ENCODE measurements at places on chromosomes 5 and 9.

DNA sequence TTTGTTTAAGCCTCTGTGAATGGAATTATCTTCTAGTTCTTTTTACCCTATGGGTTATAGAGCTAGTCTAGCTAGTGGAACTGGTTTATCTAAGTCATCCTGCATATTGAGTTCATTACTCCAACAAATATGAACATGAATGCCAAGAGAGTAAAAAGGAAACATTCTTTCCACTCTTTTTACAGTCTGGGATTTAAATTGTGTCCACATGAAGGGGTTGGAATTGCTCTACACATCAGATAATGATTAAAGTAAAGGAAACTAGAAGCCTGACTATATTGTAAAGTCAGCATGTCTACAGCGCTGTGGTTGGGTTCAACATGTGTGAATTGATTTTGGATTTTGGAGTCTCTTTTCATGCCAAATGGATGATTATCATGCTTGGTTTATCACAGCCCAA is 173.1 kb downstream of the CCDC171 start:
- H3K36me3 ChIP-seq, result no peaks in the 10 kb centered on the region
- H3K4me3 ChIP-seq, result no peak overlapping the region
- no peaks in the 10 kb centered on the region for H3K4me1 ChIP-seq
- no peaks in the 10 kb centered on the region for H3K27me3 ChIP-seq
- H3K27ac ChIP-seq, result no peak overlapping the region

DNA sequence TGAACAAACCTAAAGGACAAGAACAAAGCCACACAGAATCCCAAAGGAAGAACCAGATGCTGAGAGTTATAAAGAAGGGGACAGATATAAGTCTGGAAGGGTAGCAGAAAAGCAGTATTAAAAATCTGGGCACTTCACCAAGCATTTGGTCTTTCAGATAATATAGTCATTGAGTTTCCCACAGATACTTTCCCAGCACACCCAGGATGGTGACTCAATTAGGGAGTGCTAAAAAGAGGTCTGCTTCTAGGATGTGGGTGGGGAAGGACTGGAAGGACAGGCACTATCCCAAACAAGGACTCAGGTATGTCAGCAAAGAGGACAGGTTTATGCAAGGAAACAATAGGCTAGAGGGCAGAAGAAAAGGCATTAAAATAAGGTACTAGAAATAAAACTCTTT is 59.3 kb downstream of the DIAPH1 start:
- no peak for DNase-seq
- H3K27me3 ChIP-seq, result no peaks in the 10 kb centered on the region
- no peaks in the 10 kb centered on the region for H3K36me3 ChIP-seq

GRCh38 chr5:3186736-3187405 is 408.8 kb upstream of the IRX1 start:
- no peak for DNase-seq
- no peaks in the 10 kb centered on the region for H3K4me1 ChIP-seq
- H3K27ac ChIP-seq, result no peak overlapping the region
- H3K4me3 ChIP-seq, result no peak overlapping the region

DNA sequence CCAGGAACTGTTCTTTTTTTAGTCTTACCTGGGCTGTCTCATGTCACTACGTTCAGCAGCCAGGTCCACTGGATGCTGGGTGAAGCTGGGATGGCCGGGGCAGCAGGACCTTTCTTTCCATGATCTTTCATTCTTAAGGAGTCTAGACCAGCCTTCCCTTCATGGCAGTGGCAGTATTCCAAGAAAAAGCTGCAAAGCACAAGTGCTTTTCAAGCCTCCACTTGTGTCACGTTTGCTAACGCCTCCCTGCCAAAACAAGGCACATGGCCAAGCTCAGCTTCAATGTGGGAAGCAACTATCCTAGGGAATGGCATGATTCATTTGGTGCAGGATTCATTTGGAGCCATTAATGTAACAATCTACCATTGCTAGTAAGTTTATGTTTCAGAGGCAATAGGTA is 94.8 kb downstream of the RCL1 start:
- H3K4me1 ChIP-seq, result no peaks in the 10 kb centered on the region
- peak overlapping the region; percentile 32 for H3K27ac ChIP-seq
- no peak for DNase-seq

DNA sequence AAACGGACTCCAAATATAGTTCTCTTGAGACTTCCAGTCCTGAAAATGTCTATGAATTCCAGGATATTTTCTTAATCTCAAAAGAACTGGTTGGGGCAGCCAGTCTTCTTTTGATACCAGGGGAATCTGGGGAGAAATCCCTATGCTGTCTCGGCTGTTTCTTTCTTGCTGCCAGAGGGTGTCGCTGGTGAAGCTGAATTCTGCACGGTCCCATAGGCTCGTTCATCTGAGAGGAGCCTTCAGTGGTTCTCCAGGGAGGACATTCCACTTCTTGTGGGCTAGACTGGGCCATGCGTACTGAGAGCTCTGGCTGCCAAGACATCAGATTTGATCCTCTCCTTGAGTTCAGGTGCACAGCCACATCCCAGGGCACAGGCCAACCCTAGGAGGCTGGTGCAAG is 155.0 kb upstream of the CLINT1 start:
- H3K4me3 ChIP-seq, result no peak overlapping the region
- H3K27ac ChIP-seq, result no peak overlapping the region
- DNase-seq, result no peak
- no peaks in the 10 kb centered on the region for H3K27me3 ChIP-seq
- H3K36me3 ChIP-seq, result no peaks in the 10 kb centered on the region

GRCh38 chr5:14503017-14503680 is 78.4 kb upstream of the OTULINL start:
- H3K27me3 ChIP-seq, result no peaks in the 10 kb centered on the region
- H3K36me3 ChIP-seq, result peaks cover 6% of the 10 kb centered on the region
- H3K4me3 ChIP-seq, result no peak overlapping the region
- H3K4me1 ChIP-seq, result no peaks in the 10 kb centered on the region

DNA sequence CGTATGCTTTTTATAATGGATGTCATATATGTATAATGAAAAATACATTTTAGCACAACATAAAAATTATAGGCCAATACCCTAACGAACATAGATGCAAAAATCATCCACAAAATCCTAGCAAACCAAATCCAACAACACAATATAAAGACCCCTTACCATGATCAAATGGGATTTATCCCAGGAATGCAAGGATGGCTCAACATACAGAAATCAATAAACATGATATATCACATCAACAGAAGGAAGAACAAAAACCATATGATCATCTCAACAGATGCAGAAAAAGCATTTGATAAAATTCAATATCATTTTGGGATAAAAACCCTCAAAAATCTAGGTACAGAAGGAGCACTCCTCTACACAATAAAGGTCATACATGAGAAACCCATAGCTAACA is 27.7 kb downstream of the VAV2 start:
- no peaks in the 10 kb centered on the region for H3K36me3 ChIP-seq
- no peak for DNase-seq
- no peaks in the 10 kb centered on the region for H3K27me3 ChIP-seq
- no peak overlapping the region for H3K27ac ChIP-seq
- H3K4me3 ChIP-seq, result no peak overlapping the region
- H3K4me1 ChIP-seq, result no peaks in the 10 kb centered on the region

DNA sequence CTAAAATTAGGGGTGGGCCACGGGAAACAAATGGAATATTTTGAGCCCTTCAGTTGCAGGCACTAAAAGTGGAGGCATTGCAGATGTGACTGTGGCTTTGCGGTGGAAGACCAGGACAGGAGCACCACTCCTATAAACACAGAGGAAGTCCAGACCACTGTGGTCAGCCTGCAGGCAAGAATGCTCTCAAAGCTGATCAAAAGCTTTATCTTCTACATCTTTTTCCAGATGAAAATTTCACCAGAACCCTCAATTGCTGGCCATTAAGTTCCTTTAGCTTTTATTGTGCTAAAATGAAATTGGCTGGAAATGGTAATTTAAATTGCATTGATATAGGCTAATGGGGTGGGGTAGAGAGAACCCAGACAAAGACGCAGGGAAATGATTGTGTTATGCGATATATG is 208.8 kb downstream of the ERCC6L2 start:
- no peaks in the 10 kb centered on the region for H3K4me1 ChIP-seq
- no peak for DNase-seq
- no peaks in the 10 kb centered on the region for H3K36me3 ChIP-seq
- H3K27ac ChIP-seq, result no peak overlapping the region
- no peak overlapping the region for H3K4me3 ChIP-seq
- peaks cover 20% of the 10 kb centered on the region for H3K27me3 ChIP-seq

DNA sequence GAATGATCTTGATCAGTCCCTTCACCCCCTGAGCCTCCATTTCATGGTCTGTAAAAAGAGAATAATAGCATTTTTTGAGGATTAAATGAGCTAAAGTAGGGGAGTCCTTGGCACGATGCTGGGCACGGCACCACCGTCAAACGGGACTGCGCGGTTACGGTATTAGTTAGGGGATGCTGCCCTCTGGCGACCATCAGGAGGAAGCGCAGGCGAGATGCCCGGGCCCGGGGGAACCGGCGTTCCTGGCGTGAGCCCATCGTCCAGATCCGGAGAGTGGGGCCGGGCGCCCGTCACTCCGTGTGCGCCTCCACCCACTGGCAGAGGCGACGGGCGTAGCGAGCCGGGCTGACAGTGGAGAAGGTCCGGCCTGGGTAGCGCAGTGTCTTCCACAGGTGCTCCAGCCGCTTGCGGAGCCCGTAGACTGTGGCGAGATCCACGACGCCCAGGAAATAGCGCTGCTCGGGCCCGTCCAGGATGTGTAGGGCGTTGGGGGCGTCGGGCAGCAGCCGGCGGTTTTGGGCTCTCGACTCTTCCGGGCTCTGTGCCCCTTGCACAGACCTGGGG is 4.8 kb upstream of the ST6GALNAC4 start:
- H3K36me3 ChIP-seq, result no peaks in the 10 kb centered on the region
- no peak for DNase-seq
- H3K4me1 ChIP-seq, result peaks cover 8% of the 10 kb centered on the region
- H3K4me3 ChIP-seq, result peak overlapping the region; percentile 29

DNA sequence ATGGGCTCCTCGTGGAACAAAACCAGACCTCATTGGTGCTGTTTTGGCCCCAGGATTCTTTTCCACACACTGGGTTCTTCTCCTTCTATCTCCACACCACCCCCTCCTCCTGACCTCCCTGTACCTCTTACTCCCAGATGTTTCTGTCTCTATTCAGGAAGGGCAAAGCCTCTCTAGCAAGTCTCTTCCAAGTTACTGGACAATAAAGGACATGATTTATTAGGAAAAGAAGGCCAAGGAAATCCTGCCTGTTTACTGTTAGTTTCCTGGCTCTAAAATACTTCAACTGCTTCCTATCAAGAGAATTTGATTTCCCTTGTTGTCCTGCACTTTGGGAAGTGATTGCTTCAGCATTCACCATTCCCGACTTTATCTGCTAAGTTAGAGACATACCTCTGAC is 262.0 kb downstream of the SAXO1 start:
- H3K4me3 ChIP-seq, result no peak overlapping the region
- H3K27me3 ChIP-seq, result no peaks in the 10 kb centered on the region
- no peak overlapping the region for H3K27ac ChIP-seq
- no peaks in the 10 kb centered on the region for H3K4me1 ChIP-seq
- no peak for DNase-seq

DNA sequence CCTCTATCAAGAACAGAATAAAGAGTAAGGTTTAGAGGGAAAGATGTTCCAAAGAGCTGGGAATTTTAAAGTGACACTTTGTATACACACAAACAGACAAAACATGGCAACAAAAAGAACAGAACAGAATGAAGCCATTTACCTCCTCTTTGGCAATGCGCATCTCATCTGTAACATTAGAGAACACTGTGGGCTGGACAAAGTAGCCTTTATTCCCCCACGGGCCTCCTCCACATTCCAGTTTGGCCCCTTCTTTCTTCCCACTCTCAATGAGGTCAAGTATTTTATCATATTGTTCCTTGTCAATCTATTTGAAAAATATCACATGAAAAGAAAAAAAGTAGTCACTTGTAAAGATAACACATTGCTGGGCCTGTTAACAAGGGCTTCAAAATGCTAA is 41.0 kb downstream of the ALDH1A1 start:
- no peak overlapping the region for H3K27ac ChIP-seq
- H3K4me1 ChIP-seq, result no peaks in the 10 kb centered on the region
- no peak for DNase-seq
- H3K36me3 ChIP-seq, result no peaks in the 10 kb centered on the region
- no peaks in the 10 kb centered on the region for H3K27me3 ChIP-seq

GRCh38 chr5:14178091-14178490 is 34.9 kb downstream of the TRIO start:
- H3K4me1 ChIP-seq, result no peaks in the 10 kb centered on the region
- no peaks in the 10 kb centered on the region for H3K36me3 ChIP-seq
- no peak for DNase-seq
- H3K4me3 ChIP-seq, result no peak overlapping the region

- H3K4me1 ChIP-seq, result no peaks in the 10 kb centered on the region
- DNase-seq, result no peak
- H3K36me3 ChIP-seq, result no peaks in the 10 kb centered on the region
- H3K27me3 ChIP-seq, result no peaks in the 10 kb centered on the region
- H3K27ac ChIP-seq, result no peak overlapping the region
Observed at GRCh38 chr5:43685252-43685950, 82.4 kb downstream of the NNT start.

DNA sequence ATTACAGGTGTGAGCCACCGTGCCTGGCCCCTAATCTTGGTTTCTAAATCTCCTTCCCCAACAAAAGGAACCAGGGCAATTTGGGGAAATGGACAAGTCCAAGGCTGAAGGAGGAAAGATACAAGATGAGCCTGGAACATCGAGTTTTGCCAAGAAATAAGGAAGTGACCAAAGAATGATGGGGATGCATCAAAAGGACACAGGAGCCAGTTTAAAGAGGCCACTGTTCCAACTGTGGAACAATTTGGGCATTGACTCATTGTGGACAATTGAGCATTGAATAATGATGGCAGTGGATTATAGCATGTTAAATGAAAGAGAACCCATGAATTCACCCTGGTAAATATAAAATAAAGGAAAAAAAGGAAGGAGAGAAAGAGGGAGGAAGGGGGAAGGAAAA is 47.5 kb downstream of the DUSP1 start:
- H3K36me3 ChIP-seq, result no peaks in the 10 kb centered on the region
- H3K27ac ChIP-seq, result peak overlapping the region; percentile 2
- no peak overlapping the region for H3K4me3 ChIP-seq

- DNase-seq, result no peak
- H3K4me1 ChIP-seq, result no peaks in the 10 kb centered on the region
- H3K4me3 ChIP-seq, result no peak overlapping the region
- H3K27me3 ChIP-seq, result no peaks in the 10 kb centered on the region
Observed at GRCh38 chr5:69024241-69024651, 69.6 kb upstream of the SLC30A5 start.

DNA sequence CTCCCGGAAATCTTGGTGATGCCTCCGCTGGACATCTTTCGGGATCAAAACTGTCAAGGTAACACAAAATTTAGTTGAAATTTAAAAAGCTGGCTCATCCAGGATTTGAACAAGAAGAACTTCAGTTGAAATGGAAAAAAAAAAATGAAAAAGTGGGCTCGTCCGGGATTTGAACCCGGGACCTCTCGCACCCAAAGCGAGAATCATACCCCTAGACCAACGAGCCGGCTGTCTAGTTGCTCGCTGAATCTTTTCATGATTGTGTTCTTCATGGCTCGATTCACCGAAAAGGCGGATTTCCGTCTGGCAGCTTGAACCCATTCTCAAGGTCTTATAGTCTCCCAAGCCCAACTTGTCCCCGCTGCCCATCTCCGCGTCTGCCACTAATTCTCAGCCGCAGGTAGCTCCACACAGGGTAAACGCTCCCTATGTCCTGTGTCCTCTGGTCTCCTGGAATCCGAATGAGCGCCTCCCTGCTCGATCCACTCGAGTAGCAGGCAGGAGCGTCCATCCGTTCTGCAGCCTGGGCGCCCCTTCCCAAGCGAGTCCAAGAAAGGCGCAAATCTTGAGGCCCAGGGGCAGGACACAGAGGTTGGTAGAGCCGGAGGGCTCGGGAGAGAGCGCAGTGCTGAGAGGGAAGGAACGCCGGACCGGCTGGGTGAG is 16.2 kb downstream of the TRIM7 start:
- H3K36me3 ChIP-seq, result no peaks in the 10 kb centered on the region
- H3K27ac ChIP-seq, result peak overlapping the region; percentile 94
- no peaks in the 10 kb centered on the region for H3K27me3 ChIP-seq
- H3K4me3 ChIP-seq, result peak overlapping the region; percentile 86
